Left ventricle myocardium inferior (tissue), 1 donor: ENCODE measurements at places on chromosomes 6 and 20.

DNA sequence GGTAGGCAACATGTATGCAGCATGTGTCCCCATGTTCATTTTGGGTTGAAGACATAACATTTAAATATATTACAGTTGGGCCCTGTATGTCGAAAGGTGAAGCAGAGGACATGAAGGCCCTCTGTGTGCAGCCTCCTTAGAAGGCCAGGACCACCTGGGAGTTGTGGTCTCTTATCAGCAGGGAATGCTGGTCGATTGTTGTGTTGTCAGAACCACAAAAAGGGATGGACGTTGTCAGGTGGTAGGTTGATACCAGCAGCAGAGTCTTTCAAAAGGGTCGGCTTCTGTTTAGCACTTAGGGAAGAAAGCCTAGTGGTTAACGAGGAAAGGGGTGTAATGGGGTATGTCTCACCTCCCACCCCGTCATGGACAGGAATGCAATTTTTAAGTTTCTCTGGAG, 67.3 kb upstream of the SLC22A1 start:
- no peak for DNase-seq

DNA sequence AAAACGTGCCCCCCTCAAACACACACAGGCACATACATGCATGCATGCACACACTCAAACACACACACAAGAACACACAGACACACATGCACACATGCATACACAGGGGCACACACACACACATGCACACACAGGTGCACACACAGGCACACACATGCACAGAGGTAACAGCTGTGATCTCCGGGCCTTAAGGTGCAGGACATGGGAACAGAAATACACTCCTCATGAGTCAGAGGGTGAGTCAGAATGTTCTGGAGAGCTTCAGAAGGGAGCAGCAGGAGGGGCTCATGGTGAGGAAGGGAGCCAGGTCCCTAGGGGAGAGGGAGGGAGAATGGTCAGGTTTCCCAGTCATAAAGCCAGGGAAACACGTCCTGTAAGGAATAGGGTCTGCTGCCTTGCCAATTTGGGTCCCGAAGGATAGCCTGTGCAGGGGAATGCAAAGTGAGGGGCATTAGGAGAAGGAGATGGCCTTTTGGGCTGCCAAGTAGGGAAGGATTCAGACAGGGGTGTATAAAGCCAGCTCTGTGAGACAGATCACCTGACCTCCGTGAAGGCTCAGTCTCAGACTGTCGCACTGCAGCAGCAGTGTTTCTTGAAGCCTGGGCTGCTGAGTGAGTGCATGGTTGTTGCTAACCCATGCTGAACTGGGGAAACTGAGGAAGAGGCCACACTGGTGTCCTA, 123.9 kb downstream of the MAFB start:
- DNase-seq: no peak

GRCh38 chr20:32966382-32966781, 37.9 kb downstream of the SUN5 start:
- DNase-seq: no peak

GRCh38 chr6:90494067-90494780, 92.6 kb downstream of the MAP3K7 start:
- DNase-seq: no peak

- peak; percentile 14 for DNase-seq
Observed at GRCh38 chr6:95846652-95847051, 169.1 kb upstream of the FUT9 start.

GRCh38 chr6:5337573-5337972, 76.3 kb downstream of the FARS2 start:
- DNase-seq: no peak

- no peak for DNase-seq
Observed at GRCh38 chr6:161354276-161354840, 80.5 kb upstream of the AGPAT4 start.

DNA sequence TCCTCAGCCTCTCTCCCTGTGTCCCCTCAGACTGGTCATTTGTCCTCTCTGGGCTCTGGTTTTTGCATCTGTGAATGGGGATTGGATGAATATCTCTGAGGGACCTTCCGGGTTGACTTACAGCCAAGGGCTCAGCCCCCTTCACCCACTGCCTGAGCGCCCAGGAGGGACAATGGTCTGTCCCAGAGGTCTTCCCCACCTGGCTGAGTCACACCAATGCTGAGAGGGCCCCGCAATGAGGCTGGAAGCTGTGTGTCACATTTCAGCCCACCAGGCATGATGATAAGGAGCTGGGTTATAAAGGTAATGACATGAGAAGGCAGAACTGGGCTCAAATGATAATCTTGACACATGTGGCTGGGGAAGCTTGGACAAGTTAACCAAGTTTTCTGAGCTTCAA, 70.5 kb downstream of the TOX2 start:
- no peak for DNase-seq

DNA sequence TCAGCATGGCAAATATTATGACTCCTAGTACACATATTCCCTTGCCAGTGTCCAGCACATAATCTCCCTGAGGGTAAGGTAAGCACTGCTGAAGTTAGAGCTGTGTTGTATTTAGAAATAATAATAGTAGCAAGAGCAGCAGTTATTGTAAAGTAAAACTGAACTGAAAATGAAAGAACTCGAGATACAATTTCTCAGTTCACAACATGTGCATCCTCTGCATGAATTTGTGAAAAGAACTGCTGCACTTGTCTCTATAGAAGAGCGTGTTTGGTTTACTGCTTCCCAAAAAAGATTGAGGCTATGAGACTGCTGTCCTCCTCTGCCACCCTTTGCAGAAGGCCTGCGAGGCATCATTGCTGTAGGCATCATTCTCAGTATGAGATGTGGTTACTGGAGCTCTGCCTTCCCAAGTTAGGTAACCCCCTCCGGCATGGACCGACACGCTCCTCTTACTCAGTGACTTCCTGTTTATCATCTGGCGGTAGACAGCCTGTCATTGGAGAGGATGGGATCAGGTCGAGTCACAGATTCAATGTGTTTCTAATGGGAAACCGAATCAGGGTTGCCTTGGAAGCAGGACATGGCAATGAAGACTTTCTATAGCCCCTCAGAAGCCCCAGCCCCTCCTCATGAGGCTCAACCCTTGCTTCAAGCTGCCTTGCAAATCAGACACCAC, 48.1 kb downstream of the SLC24A3 start:
- DNase-seq: no peak

GRCh38 chr6:21967056-21967974, 329.5 kb downstream of the PRL start:
- no peak for DNase-seq

DNA sequence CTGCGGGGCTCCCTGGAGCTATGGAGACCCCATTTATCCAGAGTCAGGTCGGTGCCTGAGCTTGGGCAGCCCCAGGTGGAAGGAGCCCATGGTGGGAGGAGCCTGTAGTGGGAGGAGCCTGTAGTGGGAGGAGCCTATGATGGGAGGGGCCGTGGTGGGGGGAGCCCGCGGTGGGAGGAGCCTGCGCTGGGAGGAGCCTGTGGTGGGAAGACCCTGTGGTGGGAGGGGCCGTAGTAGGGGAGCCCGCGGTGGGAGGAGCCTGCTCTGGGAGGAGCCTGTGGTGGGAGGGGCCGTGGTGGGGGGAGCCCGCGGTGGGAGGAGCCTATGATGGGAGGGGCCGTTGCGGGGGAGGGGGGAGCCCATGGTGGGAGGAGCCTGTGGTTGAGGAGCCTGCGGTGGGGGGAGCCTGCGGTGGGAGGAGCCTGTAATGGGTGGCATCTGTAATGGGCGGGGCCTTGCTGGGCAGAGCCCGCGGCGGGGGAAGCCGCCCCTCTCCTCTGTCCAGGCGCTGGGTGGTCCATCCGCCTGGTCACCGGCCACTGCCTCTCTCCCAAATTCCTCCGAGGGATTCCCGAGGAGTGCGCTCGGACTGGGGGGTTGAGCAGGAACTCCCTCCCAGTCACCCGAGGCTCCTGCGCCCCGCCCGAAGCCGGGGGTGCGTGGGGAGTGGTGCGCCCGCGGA, 567 bp upstream of the FNDC11 start:
- peak; percentile 72 for DNase-seq

DNA sequence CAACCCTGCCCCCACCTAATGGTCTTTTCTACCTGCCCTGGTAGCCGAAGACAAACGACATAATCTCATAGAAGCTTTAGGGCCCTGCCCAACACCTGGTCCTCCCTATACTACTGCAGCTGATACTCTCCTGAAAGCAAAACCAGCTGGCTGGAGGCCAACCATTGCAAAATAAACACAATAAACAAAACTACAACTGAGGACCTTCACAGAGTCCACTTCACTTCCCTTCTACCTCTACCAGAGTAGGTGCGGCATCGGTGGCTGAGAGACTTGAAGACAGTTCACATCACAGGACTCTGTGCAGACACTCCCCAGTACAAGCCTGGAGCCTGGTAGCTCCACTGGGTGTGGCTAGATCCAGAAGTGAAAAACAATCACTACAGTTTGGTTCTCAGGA, 476.2 kb downstream of the MMUT start:
- DNase-seq: no peak

- DNase-seq: no peak
Observed at GRCh38 chr20:53828682-53829254, 235.1 kb upstream of the ZNF217 start.

GRCh38 chr6:41696788-41697187, 38.6 kb downstream of the TFEB start:
- no peak for DNase-seq

DNA sequence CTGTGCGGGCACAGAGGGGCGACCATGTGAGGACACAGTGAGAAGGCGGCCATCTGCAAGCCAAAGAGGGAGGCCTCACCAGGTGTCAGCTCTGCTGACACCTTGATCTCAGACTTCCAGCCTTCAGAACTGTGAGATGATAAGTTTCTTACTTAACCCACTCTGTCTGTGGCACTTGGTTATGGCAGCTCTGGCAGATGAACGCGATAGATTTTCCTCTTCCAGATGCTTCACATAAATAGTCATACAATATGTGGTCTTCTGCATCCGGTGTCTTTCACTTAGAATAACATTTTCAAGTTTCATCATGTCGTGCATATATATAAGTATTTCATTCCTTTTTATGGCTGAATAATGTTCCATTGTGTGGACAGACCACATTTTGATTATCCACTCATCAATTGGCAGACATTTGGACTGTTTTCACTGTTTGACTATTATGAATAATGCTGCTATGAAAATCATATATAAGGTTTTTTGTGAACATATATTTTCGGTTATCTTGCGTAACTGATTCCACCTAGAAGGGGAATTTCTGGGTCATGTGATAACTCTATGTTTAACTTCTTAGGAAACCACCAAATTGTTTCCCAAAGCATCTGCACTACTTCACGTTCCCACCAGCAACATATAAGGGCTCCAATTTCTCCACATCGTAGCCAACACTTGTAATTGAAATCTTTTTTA, 30.2 kb downstream of the PRR18 start:
- no peak for DNase-seq

DNA sequence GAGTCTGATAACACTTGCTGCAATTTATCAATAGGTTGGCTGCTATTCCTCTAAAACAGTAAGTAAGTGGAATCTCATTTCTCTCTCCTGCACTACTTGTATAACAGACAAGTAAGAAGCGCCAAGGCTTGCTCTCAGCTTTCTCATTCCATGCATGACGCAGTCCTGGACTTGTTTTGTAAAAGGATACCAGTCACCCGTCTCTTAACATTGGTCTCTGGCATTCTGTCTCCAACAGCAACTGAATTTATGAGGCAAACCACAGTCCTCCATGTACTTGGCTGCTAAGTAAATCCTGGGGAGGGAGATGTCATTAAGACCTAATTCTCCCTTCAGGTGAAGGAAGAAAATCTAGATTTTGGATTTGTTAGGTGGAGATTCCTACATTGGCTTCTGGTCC, 115.4 kb downstream of the OPN5 start:
- no peak for DNase-seq

DNA sequence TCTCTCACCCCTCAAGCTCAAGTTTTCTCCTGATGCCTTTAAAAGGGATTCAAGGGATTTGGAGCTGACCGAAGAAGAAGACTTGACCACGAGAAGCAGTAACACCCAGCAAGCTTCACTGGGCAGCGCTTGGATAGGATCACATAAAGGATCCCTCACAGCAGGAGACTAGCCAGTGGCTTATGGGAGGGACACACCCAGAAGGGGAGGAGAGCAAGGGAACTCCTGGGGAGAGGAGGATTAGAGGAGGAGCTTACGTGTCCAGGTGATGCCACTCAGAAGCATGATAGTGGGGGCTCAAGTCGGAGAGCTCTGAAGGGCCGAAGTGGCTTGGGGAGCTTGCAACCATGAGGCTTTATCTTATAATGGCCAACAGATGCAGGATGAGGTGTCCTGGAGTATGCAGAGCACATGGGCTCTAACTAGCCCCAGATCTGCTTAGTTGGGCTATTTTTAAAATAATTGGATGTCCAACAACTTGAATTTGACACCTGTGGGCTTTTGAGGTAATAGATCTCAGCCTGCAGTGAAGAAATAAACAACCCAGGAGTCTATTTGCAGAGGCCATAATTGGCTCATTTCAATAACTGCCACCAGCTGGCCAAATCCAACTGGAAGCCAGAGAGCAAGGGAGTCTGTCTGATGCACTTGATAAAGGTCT, 137.9 kb upstream of the EXOC2 start:
- no peak for DNase-seq

- no peak for DNase-seq
Observed at GRCh38 chr6:158165919-158166416, 2.1 kb downstream of the SERAC1 start.

GRCh38 chr20:62303340-62304226, 786 bp downstream of the ADRM1 start:
- DNase-seq: no peak

- no peak for DNase-seq
Observed at GRCh38 chr20:51797357-51798025, 4.8 kb downstream of the SALL4 start.

DNA sequence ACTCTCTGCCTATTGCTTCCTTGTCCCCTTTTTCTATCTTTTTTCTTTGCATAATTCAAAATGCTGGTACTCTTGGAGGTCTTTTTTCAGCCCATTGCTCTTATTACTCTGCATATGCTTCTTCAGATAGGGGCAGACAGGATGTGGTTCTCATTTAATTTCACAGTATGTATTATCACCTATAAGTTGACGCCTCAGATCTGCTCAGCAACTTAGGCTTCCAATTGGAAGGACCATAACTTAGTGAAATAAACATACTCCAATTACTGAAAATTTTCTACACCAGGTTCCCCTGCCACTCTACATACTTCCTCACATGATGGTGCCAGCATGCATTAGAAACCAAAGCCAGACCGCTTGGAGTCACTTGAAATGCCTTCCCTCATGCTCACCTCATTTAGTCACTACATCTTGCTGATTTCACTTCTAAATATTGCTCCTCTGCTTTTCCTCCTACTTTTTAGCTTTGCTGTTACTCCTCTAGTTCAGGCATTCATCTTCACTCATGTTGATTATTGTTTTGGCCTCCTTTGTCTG, 34.5 kb upstream of the AHI1 start:
- DNase-seq: no peak

- DNase-seq: no peak
Observed at GRCh38 chr6:54114991-54115390, 3.7 kb downstream of the MLIP start.

DNA sequence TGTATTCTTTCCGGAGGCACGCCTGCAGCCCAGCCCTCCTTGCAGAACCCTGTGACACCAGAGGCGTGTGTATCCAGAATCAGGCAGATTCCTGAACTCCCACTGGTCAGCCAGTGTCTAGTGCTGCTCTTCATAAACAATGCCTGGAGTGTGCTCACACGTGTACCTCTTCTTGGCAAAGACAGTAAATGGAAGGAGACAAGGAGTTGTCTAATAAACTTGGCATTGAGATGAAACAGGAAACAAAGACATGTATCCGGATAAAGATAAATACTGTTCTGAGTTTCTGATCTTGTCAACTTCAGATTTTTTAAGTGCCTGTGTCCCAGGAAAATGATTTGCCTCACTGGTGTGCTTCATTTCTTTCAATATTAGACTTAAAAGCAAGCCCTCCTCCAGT, 1.7 kb downstream of the RPS6KA2 start:
- DNase-seq: no peak
